ENCODE measurements at places on chromosomes 6 and 20.

GRCh38 chr6:129203190-129203900, 320.4 kb downstream of the LAMA2 start:
- DNase-seq: peak; percentile 44

DNA sequence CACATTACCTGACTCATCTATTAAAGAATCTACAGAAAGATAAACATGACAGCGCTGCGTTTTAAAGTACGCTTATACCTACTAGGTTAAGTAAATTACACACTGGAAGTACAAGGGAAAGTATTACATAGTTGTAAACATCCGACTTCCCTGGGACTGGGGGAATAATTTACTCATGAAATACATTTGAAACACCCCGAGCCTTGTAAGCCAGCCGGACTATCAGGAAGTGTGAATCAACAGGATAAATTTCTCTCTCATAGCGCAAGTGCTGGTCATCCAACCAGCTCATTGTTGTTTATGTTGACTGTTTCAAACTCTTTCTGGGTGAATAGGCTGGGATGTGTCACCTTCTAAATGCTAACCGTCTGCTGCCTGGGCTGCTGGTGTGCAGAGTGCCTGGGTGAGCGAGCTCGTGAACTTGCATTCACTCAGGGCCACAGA, 4.9 kb downstream of the BMP6 start:
- peak; percentile 84 for DNase-seq

GRCh38 chr6:1263039-1263849, 48.7 kb upstream of the FOXQ1 start:
- peak; percentile 18 for DNase-seq

- DNase-seq: peak; percentile 59
Observed at GRCh38 chr6:170295510-170296422, 4.9 kb upstream of the DLL1 start.

- DNase-seq: no peak
Observed at GRCh38 chr6:98877250-98877649, 42.9 kb downstream of the POU3F2 start.

GRCh38 chr6:113076116-113076515, 729.0 kb downstream of the RFPL4B start:
- no peak for DNase-seq

GRCh38 chr6:127376685-127377084, 33.3 kb upstream of the ECHDC1 start:
- DNase-seq: no peak

Measured in astrocyte of the hippocampus (primary cell).